ENCODE measurements at places on chromosomes 7 and 10.

GRCh38 chr7:157830331-157830730, 493.5 kb downstream of the DNAJB6 start:
- H3K27me3 ChIP-seq, result no peaks in the 10 kb centered on the region
- no peak for ATAC-seq
- H3K36me3 ChIP-seq, result no peaks in the 10 kb centered on the region
- no peak overlapping the region for H3K4me3 ChIP-seq

DNA sequence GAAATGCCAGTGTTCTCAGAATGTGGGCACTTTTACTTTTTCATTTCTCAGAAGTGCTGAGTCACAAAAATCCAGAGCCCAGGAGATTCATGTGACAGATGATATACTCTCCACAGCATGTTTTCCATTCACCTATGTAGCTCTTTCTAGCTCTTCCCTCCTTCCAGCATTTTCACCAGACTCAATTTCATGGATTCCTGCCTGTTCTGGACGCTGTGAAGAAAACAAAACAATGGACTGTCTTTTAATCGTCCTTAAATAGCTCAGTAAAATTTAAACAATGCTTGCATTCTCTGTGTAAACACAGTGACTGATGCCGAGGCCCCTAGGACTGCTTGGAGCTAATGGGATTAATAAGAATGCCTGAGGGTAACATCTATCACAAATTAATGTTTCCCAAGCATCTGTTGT, 25.5 kb downstream of the ZNF713 start:
- H3K27me3 ChIP-seq, result no peaks in the 10 kb centered on the region
- peaks cover 39% of the 10 kb centered on the region for H3K36me3 ChIP-seq
- H3K4me1 ChIP-seq, result no peaks in the 10 kb centered on the region
- no peak overlapping the region for H3K4me3 ChIP-seq

DNA sequence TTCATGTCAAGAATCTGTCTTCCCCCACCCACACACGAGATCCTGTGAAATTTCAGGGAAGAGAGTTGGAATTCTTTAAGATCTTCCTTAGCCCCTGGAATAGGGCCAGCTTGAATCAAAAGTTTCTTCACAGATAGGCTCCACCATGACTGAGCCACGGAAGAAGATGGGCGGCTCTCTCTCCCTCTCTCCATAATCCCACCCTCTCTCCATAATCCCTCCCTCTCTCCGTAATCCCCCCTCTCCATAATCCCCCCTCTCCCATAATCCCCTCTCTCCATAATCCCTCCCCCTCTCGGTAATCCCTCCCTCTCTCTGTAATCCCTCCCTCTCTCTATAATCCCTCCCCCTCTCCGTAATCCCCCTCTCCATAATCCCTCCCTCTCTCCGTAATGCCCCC, 20.4 kb downstream of the SHH start:
- no peak overlapping the region for H3K4me3 ChIP-seq
- peaks cover 7% of the 10 kb centered on the region for H3K4me1 ChIP-seq
- no peak overlapping the region for H3K27ac ChIP-seq
- H3K27me3 ChIP-seq, result peaks cover 14% of the 10 kb centered on the region

- H3K4me1 ChIP-seq, result peaks cover 15% of the 10 kb centered on the region
- H3K27me3 ChIP-seq, result no peaks in the 10 kb centered on the region
- peaks cover 19% of the 10 kb centered on the region for H3K36me3 ChIP-seq
- no peak overlapping the region for H3K27ac ChIP-seq
These were observed 24.6 kb downstream of the SLK start for GRCh38 chr10:103991393-103992128.

DNA sequence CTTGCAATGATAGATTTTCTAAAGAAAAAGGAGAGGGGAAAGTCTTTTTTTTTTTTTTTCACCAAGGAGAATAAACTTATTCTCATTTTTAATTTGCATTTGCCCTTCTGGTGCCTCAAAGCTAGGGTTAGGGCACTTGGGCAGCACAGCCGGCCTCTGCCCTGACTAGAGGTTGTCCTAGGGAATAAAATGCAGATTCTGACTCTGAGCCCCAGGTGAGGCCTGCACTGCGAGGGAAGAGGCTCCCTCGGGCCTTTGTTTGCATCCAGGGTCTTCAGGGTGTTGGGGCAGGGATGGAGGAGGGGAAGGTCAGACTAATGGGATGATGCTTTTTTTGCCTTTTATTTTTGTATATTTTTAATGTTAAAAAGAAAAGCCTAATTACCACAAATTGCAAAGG, 7.8 kb downstream of the MYL7 start:
- no peaks in the 10 kb centered on the region for H3K27me3 ChIP-seq
- no peak overlapping the region for H3K27ac ChIP-seq
- H3K36me3 ChIP-seq, result no peaks in the 10 kb centered on the region

- no peak for ATAC-seq
- H3K27me3 ChIP-seq, result peaks cover 9% of the 10 kb centered on the region
- no peaks in the 10 kb centered on the region for H3K36me3 ChIP-seq
- no peak overlapping the region for H3K27ac ChIP-seq
These were observed 422.2 kb downstream of the PHTF2 start for GRCh38 chr7:78220754-78221153.

GRCh38 chr10:131842351-131843088, 58.3 kb upstream of the PPP2R2D start:
- H3K27ac ChIP-seq, result no peak overlapping the region
- H3K4me1 ChIP-seq, result no peaks in the 10 kb centered on the region
- peak; percentile 14 for ATAC-seq
- no peaks in the 10 kb centered on the region for H3K27me3 ChIP-seq
- H3K36me3 ChIP-seq, result no peaks in the 10 kb centered on the region

- peaks cover 75% of the 10 kb centered on the region for H3K27me3 ChIP-seq
- ATAC-seq, result no peak
- no peaks in the 10 kb centered on the region for H3K4me1 ChIP-seq
These were observed 8.4 kb upstream of the LYZL2 start for GRCh38 chr10:30637881-30638467.

- peaks cover 5% of the 10 kb centered on the region for H3K4me1 ChIP-seq
- no peak for ATAC-seq
- no peaks in the 10 kb centered on the region for H3K36me3 ChIP-seq
- H3K27me3 ChIP-seq, result no peaks in the 10 kb centered on the region
- H3K27ac ChIP-seq, result no peak overlapping the region
These were observed 72.9 kb upstream of the ABCB5 start for GRCh38 chr7:20542594-20542993.

DNA sequence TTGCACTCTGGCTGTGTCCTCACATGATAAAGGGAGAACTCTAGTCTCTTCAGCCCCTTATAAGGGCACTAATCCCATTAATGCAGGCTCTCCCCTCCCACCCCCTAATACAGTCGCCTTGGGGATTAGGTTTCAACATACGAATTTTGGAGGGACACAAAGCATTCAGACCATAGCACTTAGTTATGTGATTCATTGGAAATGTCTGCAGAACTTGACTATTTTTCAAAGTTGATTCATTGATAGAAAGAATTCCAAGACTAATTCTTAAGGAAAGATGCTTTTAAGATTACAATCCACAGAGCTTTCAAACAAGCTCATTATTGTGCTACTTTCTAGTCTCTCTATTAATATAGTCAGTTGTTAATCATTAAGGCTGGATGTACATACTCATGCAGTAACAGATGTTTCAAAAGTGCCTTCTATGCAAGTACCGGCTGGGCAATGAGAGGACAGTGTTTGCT, 85.3 kb upstream of the RPA3 start:
- peaks cover 1% of the 10 kb centered on the region for H3K4me1 ChIP-seq
- no peak overlapping the region for H3K4me3 ChIP-seq
- no peaks in the 10 kb centered on the region for H3K27me3 ChIP-seq
- H3K27ac ChIP-seq, result no peak overlapping the region
- ATAC-seq, result no peak

Data from stimulated activated memory B cell treated with anti-CD40 and anti-IgM and Interleukin-4, amounts not matched to agents 10 μg/mL and 1 μg/mL and 100 μg/mL, for 72 hours (primary cell).